ENCODE measurements at places on chromosomes 12 and 14.

DNA sequence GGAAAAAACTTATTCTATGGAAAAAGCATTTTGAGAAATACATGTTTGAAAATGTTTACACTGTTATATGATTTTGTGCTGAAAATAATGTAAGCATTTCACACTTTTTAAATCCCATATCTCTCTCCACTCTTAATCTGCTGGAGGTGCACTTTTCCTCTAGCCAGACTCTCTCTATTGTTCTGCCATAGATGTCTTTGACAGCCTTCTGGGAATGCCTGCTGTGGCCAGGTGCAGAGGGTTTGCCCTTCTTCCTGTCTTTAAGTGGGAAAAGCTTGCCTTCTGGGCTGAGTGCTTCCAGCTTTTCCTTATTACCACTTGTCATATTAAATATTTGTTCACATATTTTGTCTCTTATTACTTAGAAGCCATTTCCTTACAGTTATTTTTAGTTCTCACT, 60.1 kb upstream of the PPM1H start:
- DNase-seq: no peak

DNA sequence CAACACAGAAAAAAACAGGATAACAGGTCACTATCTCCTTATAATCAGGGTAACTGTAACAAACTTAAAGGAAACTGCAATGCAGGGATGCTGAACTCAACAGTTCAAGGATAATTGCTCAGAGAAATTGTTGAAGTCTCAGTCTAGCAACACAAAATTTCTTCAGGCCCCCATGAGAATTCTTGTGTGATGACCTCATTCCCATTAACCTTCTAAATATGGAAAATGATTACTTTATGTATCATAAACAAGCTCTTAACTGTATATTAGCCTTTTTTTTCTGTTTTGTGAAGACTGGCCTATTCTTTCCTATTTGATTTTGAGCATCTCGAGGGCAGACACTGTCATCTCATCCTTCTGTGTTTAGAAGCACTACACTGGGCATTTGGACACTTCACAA, 47.1 kb downstream of the IGF1 start:
- no peak for DNase-seq

- no peak for DNase-seq
Measured at GRCh38 chr14:50594577-50595316, 34.8 kb downstream of the ATL1 start.

- no peak for DNase-seq
Measured at GRCh38 chr12:126819554-126819953, 1447.4 kb upstream of the TMEM132C start.

- DNase-seq: no peak
Measured at GRCh38 chr14:64951724-64952123, 9.2 kb upstream of the GPX2 start.

- no peak for DNase-seq
Measured at GRCh38 chr12:117321572-117321971, 39.9 kb downstream of the NOS1 start.

GRCh38 chr14:72420749-72421474, 473.0 kb downstream of the DPF3 start:
- peak; percentile 45 for DNase-seq

- DNase-seq: no peak
Measured at GRCh38 chr12:127650626-127651025, 616.3 kb upstream of the TMEM132C start.

DNA sequence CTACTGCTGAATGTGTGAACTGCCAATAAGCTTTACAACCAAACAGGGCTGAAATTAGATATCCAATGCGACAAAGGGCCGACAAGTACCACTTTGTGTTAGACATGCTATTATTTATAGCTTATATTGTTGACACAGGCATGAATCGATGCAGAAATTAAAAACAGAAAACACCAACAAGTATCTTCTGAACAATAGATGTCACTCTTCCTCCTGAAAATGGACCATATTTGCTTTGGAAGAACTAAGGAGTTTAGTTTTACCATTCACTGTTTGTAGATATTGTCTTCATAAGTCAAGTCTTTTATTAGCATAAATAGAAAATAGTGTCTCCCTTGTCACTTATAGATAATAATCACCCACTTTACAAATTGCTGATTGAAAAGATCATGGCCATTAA, 86.5 kb downstream of the LRIG3 start:
- no peak for DNase-seq

- DNase-seq: no peak
Measured at GRCh38 chr12:102051431-102051965, 10.3 kb downstream of the WASHC3 start.

Data from stimulated activated CD4-positive, alpha-beta T cell treated with anti-CD3 and anti-CD28 coated beads, TNF-alpha, amount 100 ng/mL, for 24 hours (primary cell).